ENCODE measurements at places on chromosomes 1 and 21. TPM values are rescaled to one million over a fixed set of nuclear protein-coding genes. Genes with fewer than 3 reads are reported as not detected.

DNA sequence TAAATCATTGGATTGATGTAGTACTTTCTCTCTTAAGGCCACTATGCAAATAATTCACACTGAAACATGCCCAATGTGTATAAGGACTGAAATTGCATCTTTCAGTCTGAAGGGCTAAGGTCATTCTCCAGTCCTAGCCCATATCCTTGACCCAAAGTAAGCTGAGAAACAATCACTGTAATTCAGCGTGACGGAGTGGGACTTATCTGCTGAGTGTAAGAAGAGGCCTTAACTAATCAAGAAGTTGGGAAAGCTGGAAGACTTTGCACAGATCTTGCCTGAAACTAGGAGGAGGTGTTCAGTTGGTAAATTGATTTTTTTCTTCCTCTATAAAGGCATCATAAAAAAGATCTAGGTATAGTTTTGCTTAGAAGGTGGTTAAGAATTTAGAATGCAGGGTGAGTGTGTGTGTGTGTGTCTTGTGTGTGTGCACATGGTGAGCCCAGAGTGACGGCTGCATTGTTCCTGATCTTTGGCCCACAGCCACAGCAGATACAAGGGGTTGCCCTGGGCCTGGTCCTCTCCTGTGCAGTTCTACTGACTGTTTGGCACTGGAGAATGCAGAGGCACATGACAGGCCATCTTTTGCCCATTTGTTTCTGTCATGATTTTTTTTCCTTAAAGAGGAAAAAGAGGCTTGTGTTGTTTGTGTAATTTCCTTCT lies 13.3 kb upstream of the PPP2R5A start:
- no peak for DNase-seq

DNA sequence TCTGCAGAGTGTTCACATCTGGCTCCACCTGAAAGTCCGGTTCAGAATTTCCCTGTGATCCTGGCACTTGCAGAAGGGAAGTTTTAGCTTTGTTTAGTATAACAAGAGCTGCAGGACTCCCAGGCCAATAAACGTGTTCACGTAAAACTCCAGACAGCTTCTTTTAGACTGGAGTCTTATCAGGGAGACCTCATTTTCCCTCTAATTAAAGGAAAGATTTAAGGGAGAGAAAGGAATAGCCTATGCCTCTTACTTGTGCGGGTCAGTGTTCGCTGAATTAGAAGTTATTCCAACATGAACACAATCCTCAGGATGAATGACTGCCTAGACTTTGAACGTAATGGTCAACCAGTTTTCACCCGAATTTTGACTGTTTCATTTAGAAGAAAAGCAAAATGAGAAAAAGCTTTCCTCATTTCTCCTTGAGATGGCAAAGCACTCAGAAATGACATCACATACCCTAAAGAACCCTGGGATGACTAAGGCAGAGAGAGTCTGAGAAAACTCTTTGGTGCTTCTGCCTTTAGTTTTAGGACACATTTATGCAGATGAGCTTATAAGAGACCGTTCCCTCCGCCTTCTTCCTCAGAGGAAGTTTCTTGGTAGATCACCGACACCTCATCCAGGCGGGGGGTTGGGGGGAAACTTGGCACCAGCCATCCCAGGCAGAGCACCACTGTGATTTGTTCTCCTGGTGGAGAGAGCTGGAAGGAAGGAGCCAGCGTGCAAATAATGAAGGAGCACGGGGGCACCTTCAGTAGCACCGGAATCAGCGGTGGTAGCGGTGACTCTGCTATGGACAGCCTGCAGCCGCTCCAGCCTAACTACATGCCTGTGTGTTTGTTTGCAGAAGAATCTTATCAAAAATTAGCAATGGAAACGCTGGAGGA lies 202.1 kb upstream of the SGIP1 start:
- DNase-seq = peak; percentile 49

GRCh38 chr1:234875953-234876855 lies 252.4 kb downstream of the TOMM20 start:
- DNase-seq = no peak

- no peak for DNase-seq
Measured at GRCh38 chr1:244219149-244219548, 168.1 kb downstream of the ZBTB18 start.

- DNase-seq = no peak
Measured at GRCh38 chr1:40313329-40313957, 3.6 kb downstream of the COL9A2 start.

DNA sequence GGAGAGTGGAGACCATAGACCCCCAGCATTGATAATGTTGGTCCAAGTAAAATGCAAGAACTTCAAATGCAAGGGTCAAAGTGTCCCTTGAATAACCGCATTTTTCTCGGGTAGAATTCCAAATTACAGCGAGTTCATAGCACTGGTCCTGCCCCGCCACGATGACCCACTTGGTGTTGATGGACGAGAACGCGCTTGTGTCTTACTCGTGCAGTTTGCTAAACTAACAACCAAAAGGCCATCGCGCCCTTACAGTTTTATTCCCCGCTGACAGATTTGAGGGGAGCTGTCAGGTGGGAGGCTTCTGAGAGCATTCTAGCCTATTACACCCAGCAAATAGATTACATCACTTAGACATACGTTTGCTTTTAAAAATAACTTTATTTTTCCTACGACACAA lies 17.3 kb upstream of the TSPEAR start:
- DNase-seq = no peak

- no peak for DNase-seq
Measured at GRCh38 chr1:245645406-245645805, 490.6 kb downstream of the KIF26B start.

DNA sequence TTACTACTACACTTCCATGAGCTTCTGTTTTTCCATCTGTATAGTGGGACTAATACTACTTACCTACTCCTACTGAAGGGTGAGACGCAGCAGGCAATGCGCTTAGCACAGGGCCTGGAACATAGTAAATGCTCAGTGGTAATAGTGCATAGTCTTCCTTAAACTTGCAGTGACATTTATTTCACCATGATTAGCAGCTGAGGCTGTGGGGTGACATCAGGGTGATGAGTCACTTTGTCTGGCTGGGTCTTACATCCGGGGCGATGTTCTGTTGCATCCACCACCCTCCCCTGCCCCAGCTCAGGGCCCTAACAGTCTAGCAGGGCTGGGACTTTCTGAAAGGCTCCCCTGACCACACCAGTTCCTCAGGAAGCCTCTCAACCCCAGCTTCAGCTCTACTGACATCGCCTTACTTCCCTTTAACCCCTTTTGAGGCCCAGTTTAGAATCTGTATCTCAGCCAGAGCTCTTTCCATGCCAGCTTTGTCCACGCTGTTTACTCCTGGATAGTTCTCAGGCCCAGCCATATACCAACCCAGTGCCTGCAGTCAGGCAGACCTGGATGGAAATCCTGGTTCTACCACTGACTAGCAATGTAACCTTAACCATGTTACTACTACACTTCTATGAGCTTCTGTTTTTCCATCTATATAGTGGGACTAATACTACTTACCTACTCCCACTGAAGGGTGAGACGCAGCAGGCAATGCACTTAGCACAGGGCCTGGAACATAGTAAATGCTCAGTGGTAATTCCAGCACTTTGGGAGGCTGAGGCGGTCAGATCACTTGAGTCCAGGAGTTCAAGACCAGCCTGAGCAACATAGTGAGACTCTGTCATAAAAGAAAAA lies 66.3 kb downstream of the CD58 start:
- DNase-seq = peak; percentile 89

GRCh38 chr1:119544165-119544762 lies 37.3 kb downstream of the HSD3B1 start:
- DNase-seq = no peak

GRCh38 chr1:231416901-231417300 lies 5.2 kb downstream of the EGLN1 start:
- no peak for DNase-seq

- DNase-seq = no peak
Measured at GRCh38 chr1:64471218-64472039, 1.5 kb downstream of the CACHD1 start.

DNA sequence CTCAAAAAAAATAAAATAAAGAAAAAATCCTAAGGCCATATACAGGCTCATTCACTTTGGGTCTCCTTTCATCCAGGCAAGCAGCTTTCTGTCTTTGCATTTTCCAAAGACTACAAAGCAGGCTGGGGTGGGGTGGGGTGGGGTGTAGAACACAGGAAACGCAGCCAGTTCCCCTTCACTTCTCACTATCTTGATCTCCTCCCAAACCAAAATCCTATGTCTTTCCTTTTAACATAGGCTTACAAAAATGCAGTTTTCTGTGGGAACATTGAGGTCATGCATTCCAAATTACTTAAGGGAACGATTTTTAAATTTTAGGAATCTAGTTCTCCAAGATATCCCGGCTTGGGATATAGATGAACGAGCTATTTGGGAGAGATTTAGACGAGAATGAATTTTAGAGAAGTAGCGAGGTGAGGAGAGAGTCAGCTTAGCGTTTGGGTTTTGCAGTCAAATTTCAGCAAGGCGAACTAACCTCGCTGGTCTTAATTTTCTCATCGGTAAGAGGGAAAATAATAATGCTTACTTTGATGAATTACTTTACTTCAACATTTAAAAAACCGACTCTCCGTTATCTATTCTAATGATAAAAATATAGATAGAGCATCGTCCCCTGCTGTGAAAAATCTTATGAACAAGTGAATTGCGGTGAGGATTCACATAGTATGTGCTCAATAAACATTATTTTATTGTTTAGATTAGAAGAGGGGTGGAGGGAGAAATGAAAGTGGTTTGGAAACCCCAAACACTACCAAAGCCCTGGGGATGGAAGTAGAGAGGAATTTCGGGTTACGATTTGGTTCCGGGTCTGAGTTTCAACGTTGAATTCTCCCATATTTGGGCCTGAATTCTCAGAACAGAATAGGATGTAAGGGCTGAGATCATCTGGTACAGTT lies 735 bp upstream of the STX12 start:
- DNase-seq = no peak

GRCh38 chr21:36542312-36543101 lies 62.6 kb upstream of the CLDN14 start:
- DNase-seq = no peak

GRCh38 chr1:2336499-2336898 lies 54.9 kb downstream of the MORN1 start:
- DNase-seq = no peak

DNA sequence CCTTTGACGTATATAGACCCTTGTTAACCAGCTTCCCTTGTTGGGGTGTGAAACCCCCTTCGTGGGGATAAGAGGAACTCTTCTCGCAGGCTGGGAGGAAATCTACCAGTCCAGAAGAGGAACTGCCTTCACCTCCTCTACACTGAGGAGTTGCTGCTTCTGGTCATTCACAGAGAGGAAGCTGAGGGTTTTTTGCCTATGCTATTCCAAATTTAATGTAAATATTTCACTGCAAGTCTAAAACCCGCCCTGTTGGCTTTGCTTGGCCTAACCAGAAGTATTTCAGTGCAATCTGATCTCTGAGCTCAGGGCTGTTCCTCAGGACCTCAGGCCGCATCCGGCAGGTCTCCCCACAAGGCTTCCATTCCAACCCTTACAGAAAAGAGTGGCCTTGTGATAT lies 150.1 kb downstream of the HIVEP3 start:
- DNase-seq = no peak

GRCh38 chr21:41211060-41211805 lies 43.3 kb downstream of the BACE2 start:
- DNase-seq = no peak

DNA sequence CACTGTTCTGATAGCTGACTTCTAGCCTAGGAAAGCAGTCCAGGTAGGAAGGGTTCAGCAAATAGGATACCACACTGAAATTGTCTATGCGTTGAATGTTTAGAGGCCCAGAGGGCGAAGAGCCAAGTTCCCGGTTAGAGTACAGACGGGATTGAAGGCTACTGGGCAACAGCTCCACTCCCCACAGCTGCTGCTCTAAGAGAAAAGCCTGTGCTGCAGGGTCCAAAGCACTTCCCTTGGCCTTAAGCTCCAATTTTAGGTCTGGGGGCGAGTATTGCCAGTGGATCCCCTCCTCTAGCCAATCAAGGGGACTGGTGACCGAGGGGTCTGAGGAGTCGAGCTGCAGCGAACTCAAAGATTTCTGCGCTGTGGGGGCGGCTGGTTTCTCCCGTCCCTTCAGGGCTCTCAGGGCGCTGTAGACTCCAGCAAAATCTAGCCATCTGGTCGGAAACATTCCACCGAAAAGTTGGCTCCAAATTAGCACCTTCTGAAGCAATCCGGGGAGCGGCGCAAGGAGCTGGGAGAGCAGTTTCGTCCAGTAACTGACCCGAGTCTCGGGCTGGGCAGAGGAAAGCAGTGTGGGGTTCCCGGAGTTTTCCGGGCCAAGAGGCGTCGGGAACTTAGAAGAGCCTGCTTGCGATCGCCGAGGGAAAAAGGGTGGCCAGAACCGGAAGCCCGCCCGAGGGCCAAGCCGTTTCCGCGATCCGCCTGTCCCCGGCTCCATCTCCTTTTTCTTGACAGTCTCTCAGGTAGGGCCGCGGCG lies 748 bp downstream of the PPP1R15B start:
- DNase-seq = no peak

DNA sequence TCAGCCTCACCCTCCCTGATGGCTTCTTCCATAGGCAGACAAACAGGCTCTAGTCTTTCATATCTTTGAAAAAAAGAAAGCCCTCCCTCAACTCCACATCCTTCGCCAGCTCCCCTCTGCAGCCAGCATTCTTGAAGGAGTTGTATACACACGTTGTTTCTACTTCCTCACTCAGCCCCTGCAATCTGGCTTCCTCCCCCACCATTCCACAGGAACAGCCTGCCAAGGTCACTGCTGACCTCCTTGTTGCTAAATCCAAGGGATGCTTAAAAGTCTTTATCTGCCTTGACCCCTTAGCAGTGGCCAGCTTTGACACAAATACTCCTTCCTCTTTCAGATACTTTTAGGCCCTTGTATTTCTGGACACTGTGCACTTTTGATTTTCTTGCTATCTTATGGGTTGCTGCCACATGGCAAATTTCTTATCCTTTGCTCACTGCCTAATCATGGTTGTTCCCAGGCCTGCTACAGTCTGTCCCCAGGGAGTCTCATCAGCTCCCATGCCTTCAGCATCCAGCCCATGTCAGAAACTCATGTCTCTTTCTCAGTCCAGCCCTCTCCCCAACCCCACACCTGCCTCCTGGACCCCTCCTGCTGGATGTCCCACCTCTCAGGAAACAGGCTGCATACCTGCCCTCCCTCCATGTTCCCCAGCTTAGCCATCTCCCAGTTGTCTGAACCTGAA lies 8.3 kb downstream of the FAM229A start:
- no peak for DNase-seq

- DNase-seq = no peak
Measured at GRCh38 chr1:236689713-236690569, 3.6 kb downstream of the ACTN2 start.

- no peak for DNase-seq
Measured at GRCh38 chr1:111862599-111862998, 106.9 kb downstream of the DDX20 start.

GRCh38 chr21:45417256-45417950 lies 12.4 kb downstream of the COL18A1 start:
- DNase-seq = no peak

The LCK gene
- 489 TPM for total RNA-seq

The SLC9C2 gene
- not detected for total RNA-seq

The SEMA4A gene
- total RNA-seq = 1.5 TPM

The STIL gene
- total RNA-seq = 1.7 TPM

The OR2T2 gene
- not detected for total RNA-seq

The FAM78B gene
- not detected for total RNA-seq

The RHD gene
- total RNA-seq = not detected

The CYP2J2 gene
- 0.66 TPM for total RNA-seq

The BNIPL gene
- 2.6 TPM for total RNA-seq

All from T-cell (primary cell).